ENCODE measurements at places on chromosomes 2 and 18.

GRCh38 chr2:240906911-240907590 lies 915 bp downstream of the CROCC2 start:
- no peak overlapping the region for H3K27ac ChIP-seq
- no peak overlapping the region for H3K4me3 ChIP-seq
- DNase-seq: no peak
- no peaks in the 10 kb centered on the region for H3K36me3 ChIP-seq
- H3K4me1 ChIP-seq: peaks cover 7% of the 10 kb centered on the region
- peaks cover 10% of the 10 kb centered on the region for H3K27me3 ChIP-seq

GRCh38 chr2:239745386-239746227 lies 279.5 kb downstream of the NDUFA10 start:
- H3K4me3 ChIP-seq: no peak overlapping the region
- H3K27ac ChIP-seq: no peak overlapping the region
- no peak for DNase-seq

DNA sequence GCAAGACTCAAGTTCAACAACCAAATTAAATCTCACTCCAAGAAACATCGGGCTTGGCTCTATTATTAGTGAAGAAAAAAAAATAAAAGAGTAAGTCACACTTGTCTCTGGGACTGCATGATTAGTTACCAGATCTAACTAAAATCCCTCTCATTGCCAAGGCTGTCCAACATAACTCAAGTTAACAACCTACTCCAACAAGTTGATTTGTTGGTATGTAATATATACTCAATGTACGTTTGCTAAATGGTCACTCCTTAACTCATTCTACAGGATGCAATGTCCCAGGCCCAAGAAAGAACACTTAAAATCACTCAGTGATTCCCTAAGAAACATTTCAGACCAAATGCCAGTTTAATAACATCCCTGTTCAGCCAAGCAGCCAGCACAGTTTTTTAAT lies 95.1 kb downstream of the DYM start:
- H3K36me3 ChIP-seq: peaks cover 4% of the 10 kb centered on the region
- H3K27ac ChIP-seq: no peak overlapping the region
- H3K27me3 ChIP-seq: no peaks in the 10 kb centered on the region

GRCh38 chr2:158664987-158665386 lies 130.1 kb upstream of the DAPL1 start:
- H3K36me3 ChIP-seq: peaks cover 6% of the 10 kb centered on the region
- H3K4me3 ChIP-seq: no peak overlapping the region

GRCh38 chr2:105447476-105447875 lies 48.6 kb upstream of the FHL2 start:
- peaks cover 12% of the 10 kb centered on the region for H3K4me1 ChIP-seq
- H3K4me3 ChIP-seq: no peak overlapping the region
- DNase-seq: no peak

GRCh38 chr2:149849591-149849990 lies 262.0 kb upstream of the MMADHC start:
- peaks cover 23% of the 10 kb centered on the region for H3K4me1 ChIP-seq
- H3K27me3 ChIP-seq: no peaks in the 10 kb centered on the region
- no peak overlapping the region for H3K4me3 ChIP-seq
- H3K36me3 ChIP-seq: peaks cover 5% of the 10 kb centered on the region
- H3K27ac ChIP-seq: peak overlapping the region; percentile 73
- DNase-seq: no peak

- no peak overlapping the region for H3K4me3 ChIP-seq
- no peak overlapping the region for H3K27ac ChIP-seq
- H3K4me1 ChIP-seq: no peaks in the 10 kb centered on the region
- no peaks in the 10 kb centered on the region for H3K36me3 ChIP-seq
- no peak for DNase-seq
These were observed 185.3 kb upstream of the ATP5MC3 start for GRCh38 chr2:175366815-175367214.

GRCh38 chr2:10188211-10188610 lies 65.7 kb downstream of the RRM2 start:
- H3K36me3 ChIP-seq: no peaks in the 10 kb centered on the region
- no peak for DNase-seq
- no peaks in the 10 kb centered on the region for H3K27me3 ChIP-seq
- H3K4me1 ChIP-seq: peaks cover 7% of the 10 kb centered on the region
- no peak overlapping the region for H3K4me3 ChIP-seq
- no peak overlapping the region for H3K27ac ChIP-seq

DNA sequence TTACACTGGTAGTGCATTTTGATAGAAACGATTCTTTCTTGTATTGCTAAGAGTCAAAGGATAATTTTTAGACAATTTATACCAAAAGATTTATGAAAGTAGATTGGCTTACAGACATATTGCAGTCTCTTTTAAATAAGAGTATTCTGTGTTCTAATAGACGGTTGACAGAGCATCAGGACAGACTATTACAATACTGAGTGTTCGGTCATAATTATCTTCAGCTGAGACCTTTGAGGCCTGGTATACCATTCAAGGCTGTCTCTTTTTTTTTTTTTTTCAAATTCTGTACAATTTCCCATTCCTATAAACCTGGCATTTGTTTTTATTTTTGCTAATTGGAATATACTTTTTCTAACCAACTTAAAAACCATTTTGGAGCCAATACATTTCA lies 140.6 kb upstream of the NOSTRIN start:
- no peak overlapping the region for H3K4me3 ChIP-seq
- no peaks in the 10 kb centered on the region for H3K27me3 ChIP-seq
- H3K27ac ChIP-seq: peak overlapping the region; percentile 88
- H3K36me3 ChIP-seq: peaks cover 9% of the 10 kb centered on the region
- peaks cover 51% of the 10 kb centered on the region for H3K4me1 ChIP-seq
- DNase-seq: no peak

DNA sequence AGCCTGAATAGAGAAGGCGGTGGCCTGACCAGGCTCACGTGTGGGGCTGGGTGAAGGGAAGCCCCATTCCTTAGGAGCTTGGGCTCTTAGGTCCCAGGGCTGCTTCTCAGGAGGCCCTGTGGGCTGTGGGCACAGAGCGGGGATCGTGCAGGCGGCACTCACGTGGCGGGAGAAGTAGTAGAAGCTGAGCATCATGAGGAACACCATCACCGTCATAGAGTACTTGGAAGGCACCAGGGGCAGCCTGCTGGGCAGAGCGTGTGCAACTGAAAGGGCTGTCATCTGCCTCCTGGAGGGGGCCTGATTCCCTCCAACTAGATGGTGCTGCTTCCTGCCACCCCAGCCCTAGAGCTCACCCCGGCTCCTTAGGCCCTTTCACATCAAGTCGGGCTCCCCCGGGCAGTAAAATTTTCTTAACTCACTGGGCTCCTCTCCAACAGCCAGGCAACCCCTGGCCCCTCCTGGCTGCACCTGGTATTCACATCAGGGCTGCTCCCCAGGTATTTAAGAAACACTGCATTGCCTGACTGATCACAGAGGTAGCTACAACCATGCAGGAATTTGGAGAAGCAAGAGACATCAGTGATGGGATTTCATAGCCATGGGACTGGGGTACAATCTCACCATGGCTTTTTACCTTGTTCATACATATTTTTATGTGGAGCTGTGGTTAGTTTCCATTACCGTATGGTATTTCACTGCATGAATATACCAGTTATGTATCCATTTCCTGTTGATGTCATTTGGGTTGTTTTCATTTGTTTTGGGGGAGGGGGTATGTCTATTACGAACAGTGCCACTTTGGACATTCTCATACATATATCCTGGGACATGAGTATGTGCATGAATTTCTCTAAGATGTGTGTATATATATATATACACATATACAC lies 32.9 kb downstream of the CENPO start:
- peaks cover 3% of the 10 kb centered on the region for H3K4me1 ChIP-seq
- H3K27ac ChIP-seq: no peak overlapping the region
- peaks cover 9% of the 10 kb centered on the region for H3K36me3 ChIP-seq
- no peak for DNase-seq
- no peaks in the 10 kb centered on the region for H3K27me3 ChIP-seq

- no peak for DNase-seq
- no peaks in the 10 kb centered on the region for H3K4me1 ChIP-seq
- H3K27me3 ChIP-seq: peaks cover 18% of the 10 kb centered on the region
- H3K36me3 ChIP-seq: no peaks in the 10 kb centered on the region
- no peak overlapping the region for H3K4me3 ChIP-seq
These were observed 400 bp upstream of the PRLH start for GRCh38 chr2:237565974-237566373.

- no peaks in the 10 kb centered on the region for H3K4me1 ChIP-seq
- DNase-seq: no peak
- H3K36me3 ChIP-seq: no peaks in the 10 kb centered on the region
- no peak overlapping the region for H3K4me3 ChIP-seq
These were observed 143.0 kb downstream of the RAD51AP2 start for GRCh38 chr2:17375262-17375661.

- H3K27me3 ChIP-seq: no peaks in the 10 kb centered on the region
- H3K36me3 ChIP-seq: no peaks in the 10 kb centered on the region
- no peak for DNase-seq
These were observed 105.0 kb upstream of the DNAJC10 start for GRCh38 chr2:182611009-182611408.

DNA sequence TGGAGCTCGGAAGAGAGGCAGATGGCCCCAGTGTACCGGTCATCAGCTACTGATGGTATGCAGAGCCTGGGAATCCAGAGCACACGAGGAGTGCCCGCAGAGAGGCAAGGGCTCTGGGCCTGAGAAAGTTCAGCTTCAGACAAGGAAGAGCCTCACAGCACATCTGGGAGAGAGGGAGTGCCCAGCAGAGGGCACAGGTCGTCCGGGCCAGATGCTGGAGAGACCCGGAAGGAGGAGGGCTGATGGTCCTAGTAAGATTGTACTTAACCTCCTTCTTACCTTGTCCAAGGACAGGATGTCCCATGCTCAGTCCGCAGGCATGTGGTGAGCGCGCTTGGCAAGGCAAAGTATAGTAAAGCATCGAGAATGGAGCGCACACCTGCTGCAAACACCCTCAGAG lies 24.4 kb upstream of the CHMP1B start:
- no peak overlapping the region for H3K27ac ChIP-seq
- H3K4me3 ChIP-seq: no peak overlapping the region
- no peaks in the 10 kb centered on the region for H3K27me3 ChIP-seq
- H3K4me1 ChIP-seq: peaks cover 12% of the 10 kb centered on the region

DNA sequence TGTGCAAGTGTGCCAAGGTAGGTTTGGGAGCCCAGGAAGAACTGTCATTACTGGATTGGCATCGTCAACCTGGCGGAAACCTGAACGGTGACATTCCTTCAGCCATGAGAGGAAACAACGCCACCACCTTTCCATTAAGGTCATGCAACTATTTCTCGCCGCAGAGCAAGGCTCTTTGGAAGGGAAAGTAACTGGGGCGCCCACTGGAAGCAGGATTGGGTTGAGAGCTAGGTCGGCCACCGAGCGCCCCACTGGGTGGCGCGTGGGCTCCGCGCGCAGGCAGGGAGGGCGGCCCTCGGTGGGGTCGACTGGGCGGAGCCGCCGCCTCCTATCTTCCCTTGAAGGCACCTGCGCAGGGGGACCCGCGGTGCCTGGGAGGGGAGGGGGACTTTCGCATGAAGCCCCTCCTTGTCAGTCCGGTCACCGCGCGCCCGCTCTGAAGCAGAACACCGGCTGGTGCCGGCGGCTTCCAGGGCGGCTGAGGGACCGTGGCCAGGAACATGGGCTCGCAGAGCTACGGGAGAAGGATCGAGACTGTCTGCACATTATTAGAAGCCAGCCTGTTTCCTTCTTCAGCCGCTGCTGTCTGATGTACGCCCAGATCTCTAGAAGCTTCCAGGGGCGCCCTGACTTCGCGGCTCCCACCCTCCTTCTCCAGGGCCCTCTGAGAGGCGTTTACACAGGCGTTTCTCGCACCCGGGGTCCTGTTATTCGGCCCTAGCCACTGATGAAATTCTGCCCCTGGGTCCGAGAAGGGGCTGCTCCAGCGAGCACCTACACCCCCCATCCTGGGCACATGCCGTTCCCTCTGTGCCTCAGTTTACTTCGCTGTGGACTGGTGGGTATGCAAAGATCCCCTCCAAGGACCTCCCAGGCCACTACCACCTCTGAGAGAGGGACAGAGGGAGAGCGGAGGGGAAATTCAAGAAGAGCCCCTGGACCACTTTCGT lies 27.3 kb upstream of the MAL start:
- H3K4me1 ChIP-seq: no peaks in the 10 kb centered on the region
- no peak overlapping the region for H3K27ac ChIP-seq
- H3K27me3 ChIP-seq: peaks cover 64% of the 10 kb centered on the region
- H3K36me3 ChIP-seq: no peaks in the 10 kb centered on the region

DNA sequence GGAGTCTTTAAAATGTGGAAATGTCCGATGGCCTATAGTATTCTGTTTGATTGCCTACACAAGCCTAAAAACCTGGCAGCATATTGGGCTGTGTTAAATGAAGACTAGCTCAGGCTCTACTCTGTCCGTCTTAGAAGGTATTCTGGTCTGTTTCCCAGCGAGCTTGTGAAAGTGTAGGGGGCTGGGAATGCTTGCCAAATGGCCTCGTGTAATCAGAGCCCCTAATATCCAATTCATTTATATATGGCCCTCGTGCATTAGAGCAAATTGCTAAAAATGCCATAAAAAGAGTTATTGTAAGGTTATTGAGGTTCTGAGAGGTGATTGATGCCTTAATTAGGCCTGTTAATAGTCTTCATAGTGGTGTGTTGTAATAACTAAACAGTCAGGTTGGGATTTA lies 1500.4 kb downstream of the DPP10 start:
- peaks cover 2% of the 10 kb centered on the region for H3K27me3 ChIP-seq
- no peak overlapping the region for H3K4me3 ChIP-seq
- peaks cover 1% of the 10 kb centered on the region for H3K36me3 ChIP-seq
- peaks cover under 1% of the 10 kb centered on the region for H3K4me1 ChIP-seq

GRCh38 chr18:413233-413632 lies 87.3 kb downstream of the COLEC12 start:
- peaks cover 11% of the 10 kb centered on the region for H3K36me3 ChIP-seq
- H3K4me1 ChIP-seq: peaks cover 17% of the 10 kb centered on the region
- H3K27ac ChIP-seq: no peak overlapping the region
- no peak for DNase-seq
- H3K27me3 ChIP-seq: no peaks in the 10 kb centered on the region
- H3K4me3 ChIP-seq: no peak overlapping the region

- peaks cover 10% of the 10 kb centered on the region for H3K36me3 ChIP-seq
- H3K27ac ChIP-seq: no peak overlapping the region
- DNase-seq: peak; percentile 64
- H3K27me3 ChIP-seq: no peaks in the 10 kb centered on the region
- no peak overlapping the region for H3K4me3 ChIP-seq
- peaks cover 15% of the 10 kb centered on the region for H3K4me1 ChIP-seq
These were observed 19.1 kb downstream of the CAPG start for GRCh38 chr2:85390941-85391669.

- H3K36me3 ChIP-seq: no peaks in the 10 kb centered on the region
- peak overlapping the region; percentile 98 for H3K27ac ChIP-seq
- peak overlapping the region; percentile 81 for H3K4me3 ChIP-seq
- DNase-seq: peak; percentile 59
- peaks cover 27% of the 10 kb centered on the region for H3K27me3 ChIP-seq
- peaks cover 23% of the 10 kb centered on the region for H3K4me1 ChIP-seq
These were observed 626 bp upstream of the SLC1A4 start for GRCh38 chr2:64988420-64989125.

- peak; percentile 21 for DNase-seq
- H3K27me3 ChIP-seq: peaks cover 13% of the 10 kb centered on the region
- H3K36me3 ChIP-seq: no peaks in the 10 kb centered on the region
These were observed 238.6 kb downstream of the SEPTIN10 start for GRCh38 chr2:109375131-109375561.

DNA sequence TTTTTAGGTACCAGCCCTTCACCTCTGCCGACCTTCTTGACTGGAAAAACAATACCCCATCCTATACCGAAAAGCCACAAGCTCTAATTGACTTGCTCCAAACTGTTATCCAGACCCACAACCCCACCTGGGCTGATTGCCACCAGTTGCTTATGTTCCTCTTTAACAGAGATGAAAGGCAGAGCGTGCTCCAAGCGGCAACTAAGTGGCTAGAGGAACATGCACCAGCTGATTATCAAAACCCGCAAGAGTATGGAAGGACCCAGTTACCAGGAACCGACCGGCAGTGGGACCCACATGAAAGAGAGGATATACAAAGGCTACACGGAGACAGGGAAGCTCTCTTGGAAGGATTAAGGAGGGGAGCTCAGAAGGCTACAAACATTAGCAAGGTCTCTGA lies 86.1 kb upstream of the TANC1 start:
- no peak for DNase-seq
- no peaks in the 10 kb centered on the region for H3K36me3 ChIP-seq
- peak overlapping the region; percentile 21 for H3K27ac ChIP-seq
- H3K4me1 ChIP-seq: peaks cover 35% of the 10 kb centered on the region
- H3K27me3 ChIP-seq: no peaks in the 10 kb centered on the region

All from mesothelial cell of epicardium (in vitro differentiated cells).